HT-29 (cell line): ENCODE measurements at places on chromosomes 16 and 17. TPM values are rescaled to one million over a fixed set of nuclear protein-coding genes. Genes with fewer than 3 reads are reported as not detected.

The KRTAP4-11 gene
- total RNA-seq = not detected in 2 replicates

The WSCD1 gene
- not detected in 2 replicates for total RNA-seq

The ZNF48 gene
- 19.0 and 20.3 TPM in 2 replicates for total RNA-seq

The TAT gene
- 0.03 TPM in 1 of 2 replicates, not detected in the other for total RNA-seq

DNA sequence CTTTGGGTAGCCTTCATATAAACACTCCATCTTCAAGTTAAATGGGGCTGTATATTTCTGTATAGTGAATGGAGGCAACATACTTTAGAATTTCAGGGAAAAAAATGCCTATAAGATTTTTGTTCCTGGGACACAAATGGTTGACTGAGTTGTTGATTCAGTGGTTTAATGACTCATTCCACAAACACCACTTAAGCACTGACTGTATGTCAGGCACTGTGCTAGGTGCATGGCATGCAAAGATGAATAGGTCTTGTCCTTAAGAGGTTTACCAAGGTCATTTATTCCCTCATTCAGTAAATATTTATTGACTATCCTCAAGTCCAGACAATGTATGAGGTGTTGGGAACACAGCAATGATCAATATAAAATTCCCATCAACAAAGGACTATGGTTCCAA, 417.1 kb downstream of the CA10 start:
- DNase-seq = no peak

- DNase-seq = no peak
These were observed 110.3 kb downstream of the SNX29 start for GRCh38 chr16:12086822-12087221.

DNA sequence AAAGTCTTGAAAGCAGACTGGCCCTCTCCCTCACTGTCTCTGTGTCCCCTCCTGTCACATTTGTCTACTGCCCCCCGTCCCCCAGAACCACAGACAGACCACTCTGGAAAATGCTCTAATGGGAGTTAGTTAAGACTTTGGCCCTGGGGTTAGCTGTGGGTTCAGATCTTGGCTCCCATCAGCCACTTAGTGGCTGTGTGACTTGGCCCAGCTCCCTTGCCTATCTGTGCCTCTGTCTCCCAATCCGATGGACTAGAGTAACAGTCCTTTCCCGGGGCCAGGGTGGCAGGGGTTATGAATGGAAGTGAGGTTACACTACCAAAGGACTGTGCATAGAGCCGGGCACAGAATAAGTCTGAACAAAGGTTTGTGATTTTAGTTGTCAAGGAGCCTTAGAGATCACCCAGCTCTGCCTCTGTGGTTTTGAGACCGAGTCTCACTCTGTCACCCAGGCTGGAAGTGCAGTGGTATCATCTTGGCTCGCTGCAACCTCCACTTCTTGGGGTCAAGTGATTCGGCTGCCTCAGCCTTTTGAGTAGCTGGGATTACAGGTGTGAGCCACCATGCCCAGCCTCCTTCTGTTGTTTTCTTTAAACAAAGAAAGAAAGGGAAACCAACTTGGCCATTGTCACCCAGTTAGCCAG, 23.7 kb downstream of the PPL start:
- no peak for DNase-seq
